ENCODE measurements at places on chromosomes 7 and 10. TPM values are rescaled to one million over a fixed set of nuclear protein-coding genes. Genes with fewer than 3 reads are reported as not detected.

The OPN4 gene
- not detected for total RNA-seq

The INMT gene
- 0.05 TPM for total RNA-seq

The OR2A12 gene
- total RNA-seq, result not detected

The EPHB4 gene
- total RNA-seq, result 590 TPM

The ADIRF gene
- total RNA-seq, result 12.8 TPM

The PNLIPRP3 gene
- not detected for total RNA-seq

Data from dermis blood vessel endothelial cell (primary cell).